ENCODE measurements at places on chromosomes 11 and 22. TPM values are rescaled to one million over a fixed set of nuclear protein-coding genes. Genes with fewer than 3 reads are reported as not detected.
A peak's percentile ranks its signal among the peaks of the same experiment; 100 is the strongest.

The TREH gene
- total RNA-seq = not detected

- no peak for DNase-seq
Observed at GRCh38 chr22:20106205-20106848, 9.6 kb upstream of the RANBP1 start.

GRCh38 chr11:119347242-119347641 lies 737 bp upstream of the MFRP start:
- peak; percentile 70 for DNase-seq

The SCO2 gene
- total RNA-seq = 17.5 TPM

GRCh38 chr11:17648528-17648927 lies 70.8 kb upstream of the MYOD1 start:
- no peak for DNase-seq

- DNase-seq = peak; percentile 74
Observed at GRCh38 chr11:117064275-117064674, 34.0 kb downstream of the SIK3 start.

All from GM23248 (cell line).